Activated CD4-positive, alpha-beta T cell treated with anti-CD3 and anti-CD28 coated beads, Interleukin-10, Interleukin-2, amounts not matched to agents 100 ng/mL and 50 ng/mL, durations not matched to agents 16 hours and 8 hours (primary cell): ENCODE measurements at places on chromosomes 4 and X.

DNA sequence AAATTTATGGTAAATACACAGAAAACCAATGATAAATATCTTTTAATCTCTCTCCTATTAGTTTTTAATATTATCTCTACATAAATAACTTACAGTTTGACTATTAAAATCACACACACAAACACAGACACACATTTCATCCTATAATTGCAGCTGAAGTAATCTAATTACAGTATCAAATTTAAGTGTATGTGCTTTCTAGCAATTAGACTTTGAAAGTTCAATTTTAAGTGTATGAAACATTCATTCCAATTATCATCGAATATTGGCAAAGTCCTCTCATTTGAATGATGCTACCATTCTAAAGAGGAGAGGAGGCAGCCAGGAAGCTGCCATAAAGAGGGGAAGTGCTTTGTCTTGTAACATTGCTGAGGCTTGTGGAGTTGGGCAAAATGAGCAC, 221.2 kb upstream of the PABPC4L start:
- no peak for DNase-seq

- no peak for DNase-seq
These were observed 203.0 kb downstream of the BMPR1B start for GRCh38 chr4:94960708-94961107.

- DNase-seq, result no peak
These were observed 273.7 kb upstream of the DIAPH2 start for GRCh38 chrX:96410927-96411326.

GRCh38 chr4:43251841-43252240, 359.3 kb downstream of the GRXCR1 start:
- no peak for DNase-seq

DNA sequence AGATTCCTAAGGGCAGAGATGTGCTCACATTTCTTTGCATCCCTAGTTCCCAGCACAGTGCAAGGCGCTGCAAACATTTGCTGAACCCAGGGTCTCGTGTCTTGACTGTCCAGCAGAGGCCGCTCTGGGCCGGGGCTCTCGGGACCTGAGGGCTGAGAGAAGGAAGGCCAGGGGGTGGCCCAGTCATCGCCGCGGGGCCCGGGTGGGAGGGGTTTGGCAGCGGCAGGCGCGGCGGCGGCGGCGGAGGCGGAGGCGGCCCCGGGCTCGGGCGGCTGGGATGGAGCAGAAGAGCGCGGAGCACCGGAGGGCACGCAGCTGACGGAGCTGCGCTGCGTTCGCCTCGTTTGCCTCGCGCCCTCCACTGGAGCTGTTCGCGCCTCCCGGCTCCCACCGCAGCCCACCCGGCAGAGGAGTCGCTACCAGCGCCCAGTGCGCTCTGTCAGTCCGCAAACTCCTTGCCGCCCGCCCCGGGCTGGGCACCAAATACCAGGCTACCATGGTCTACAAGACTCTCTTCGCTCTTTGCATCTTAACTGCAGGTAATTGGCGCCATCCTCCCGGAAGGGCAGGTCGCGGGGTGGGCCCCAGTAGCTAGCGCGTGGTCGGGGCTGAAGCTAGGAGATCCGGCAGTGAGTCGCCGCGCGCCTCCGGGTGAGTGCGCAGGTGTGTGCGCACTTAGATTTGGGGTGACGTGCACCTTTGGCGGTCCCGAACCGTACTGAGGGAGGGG, at the start of gene PARM1:
Gene PARM1, plus strand, starts transcription at position 285 of the 730 bp plus-strand sequence. Its CDS starts 212 bp downstream, at position 497.
- peak; percentile 77 for DNase-seq

DNA sequence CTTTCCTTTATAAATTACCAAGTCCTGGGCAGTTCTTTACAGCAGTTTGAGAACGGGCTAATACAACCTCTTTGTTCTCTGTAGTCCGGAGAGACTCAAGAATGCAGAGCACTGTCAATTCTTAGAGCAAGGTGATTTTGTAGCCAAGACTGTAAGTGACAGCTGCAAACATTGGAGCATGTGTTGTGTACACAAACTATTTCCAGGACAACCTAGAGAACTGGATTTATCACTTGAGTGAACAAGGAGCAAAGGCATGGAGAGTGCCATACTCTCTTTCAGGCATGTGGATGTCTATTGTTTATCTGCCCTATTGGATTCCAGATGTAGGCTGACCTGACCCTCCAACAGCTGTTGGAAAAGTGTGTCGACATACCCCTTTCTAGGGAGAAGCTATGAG, 153.9 kb downstream of the SPANXN3 start:
- no peak for DNase-seq

GRCh38 chr4:168433571-168433970, 46.7 kb downstream of the DDX60L start:
- DNase-seq, result no peak

DNA sequence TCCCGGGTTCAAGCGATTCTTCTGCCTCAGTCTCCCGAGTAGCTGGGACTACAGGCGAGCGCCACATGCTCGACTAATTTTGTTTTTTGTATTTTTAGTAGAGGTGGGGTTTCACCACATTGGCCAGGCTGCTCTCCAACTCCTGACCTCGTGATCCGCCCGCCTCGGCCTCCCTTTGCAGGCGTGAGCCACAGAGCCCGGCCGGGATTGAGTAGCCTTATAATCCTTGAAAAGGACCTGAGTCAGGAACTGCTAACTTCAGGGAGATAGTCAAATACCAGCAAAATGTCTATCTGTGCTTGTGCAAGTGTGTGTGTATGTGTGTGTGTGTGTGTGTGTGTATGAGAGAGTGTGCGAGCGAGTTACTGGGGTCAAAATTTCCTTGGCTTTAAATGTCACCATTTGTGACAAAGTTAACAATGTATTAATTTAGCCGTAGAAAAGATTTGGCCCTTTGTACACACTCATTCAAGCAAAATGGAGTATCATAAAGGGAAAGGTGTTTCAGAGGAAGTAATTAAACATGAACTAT, 1.8 kb upstream of the KDM6A start:
- no peak for DNase-seq

DNA sequence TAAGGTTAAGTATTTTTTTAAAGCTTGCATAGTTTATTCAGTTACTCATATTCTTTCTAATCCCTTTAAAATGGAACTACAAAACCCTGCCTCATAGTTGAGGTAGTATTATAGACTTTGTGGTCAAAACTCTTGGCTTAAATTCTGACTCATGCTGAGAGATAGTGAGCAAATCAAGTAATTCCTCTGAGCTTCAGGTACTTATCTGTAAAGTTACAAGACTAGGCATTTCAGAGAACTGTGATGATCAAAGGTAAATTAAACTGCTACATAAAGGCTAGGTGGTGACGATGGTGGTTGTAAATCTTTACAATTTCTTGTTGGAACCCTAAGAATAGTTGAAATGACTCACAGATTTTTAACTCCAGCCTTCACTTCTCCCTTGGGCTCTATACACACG, 3.2 kb upstream of the CLOCK start:
- DNase-seq, result peak; percentile 76

GRCh38 chr4:2284934-2285612, 23.2 kb upstream of the MXD4 start:
- no peak for DNase-seq

- DNase-seq, result no peak
These were observed 130.0 kb downstream of the AR start for GRCh38 chrX:67673741-67674274.

- peak; percentile 65 for DNase-seq
These were observed 3.2 kb downstream of the EFNB1 start for GRCh38 chrX:68832101-68832416.

GRCh38 chrX:49082271-49082871, 2.7 kb upstream of the WDR45 start:
- DNase-seq, result no peak

GRCh38 chr4:180449395-180449956, 1793.7 kb upstream of the TENM3 start:
- peak; percentile 16 for DNase-seq
